ENCODE measurements at places on chromosomes 2 and 18.

DNA sequence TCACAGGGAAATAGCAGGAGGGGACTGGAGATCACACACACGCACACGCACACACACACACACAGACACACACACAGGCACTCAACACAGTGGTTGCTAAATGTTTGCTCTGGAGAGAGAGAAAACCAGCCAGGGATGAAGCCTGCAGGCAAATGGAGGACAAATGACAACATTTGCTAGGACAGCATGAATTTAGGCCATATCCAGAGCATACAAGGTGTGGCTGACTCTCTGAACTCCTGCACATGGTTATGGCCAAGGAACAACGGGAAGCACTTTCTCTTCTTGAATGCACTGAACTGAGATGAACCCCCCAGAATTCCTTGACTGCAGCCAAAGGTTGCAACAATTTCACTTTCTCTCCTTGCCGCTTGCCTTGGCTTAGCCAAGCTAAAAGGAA lies 230.0 kb upstream of the RASGRP3 start:
- DNase-seq = no peak

DNA sequence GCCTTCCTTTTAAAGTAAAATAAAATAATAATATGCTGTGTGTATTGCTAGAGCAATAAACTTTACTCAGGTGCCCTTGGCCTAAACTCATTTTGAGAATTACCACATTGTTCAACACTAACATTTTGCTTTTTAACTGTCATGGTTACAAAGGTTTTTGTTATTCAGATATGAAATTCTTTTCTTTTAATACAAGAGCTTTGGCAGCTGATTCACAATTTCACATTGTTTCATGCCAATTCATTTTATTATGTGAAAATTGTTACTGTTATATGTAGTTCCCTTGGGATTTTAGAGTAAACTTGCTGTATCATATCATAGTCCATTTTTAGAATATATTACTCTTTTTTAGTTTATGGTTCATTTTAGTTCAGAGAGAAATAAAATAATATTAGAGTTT lies 65.8 kb upstream of the ZNF804A start:
- DNase-seq = no peak

- DNase-seq = no peak
These were observed 129.4 kb downstream of the SH3RF3 start for GRCh38 chr2:109258376-109258775.

GRCh38 chr2:101808006-101808562 lies 110.6 kb downstream of the MAP4K4 start:
- DNase-seq = no peak

- no peak for DNase-seq
These were observed 80.1 kb upstream of the ARL5A start for GRCh38 chr2:151908204-151908882.

- no peak for DNase-seq
These were observed 71.0 kb upstream of the TMEFF2 start for GRCh38 chr2:192265751-192266150.

- DNase-seq = no peak
These were observed 230.7 kb upstream of the CCDC68 start for GRCh38 chr18:55189972-55190371.

GRCh38 chr18:12430137-12430990 lies 22.6 kb downstream of the PRELID3A start:
- DNase-seq = no peak
